Activated CD4-positive, alpha-beta T cell treated with anti-CD3 and anti-CD28 coated beads, Interleukin-10, Interleukin-2, amounts not matched to agents 100 ng/mL and 50 ng/mL, durations not matched to agents 16 hours and 8 hours (primary cell): ENCODE measurements at places on chromosomes 4 and X.

DNA sequence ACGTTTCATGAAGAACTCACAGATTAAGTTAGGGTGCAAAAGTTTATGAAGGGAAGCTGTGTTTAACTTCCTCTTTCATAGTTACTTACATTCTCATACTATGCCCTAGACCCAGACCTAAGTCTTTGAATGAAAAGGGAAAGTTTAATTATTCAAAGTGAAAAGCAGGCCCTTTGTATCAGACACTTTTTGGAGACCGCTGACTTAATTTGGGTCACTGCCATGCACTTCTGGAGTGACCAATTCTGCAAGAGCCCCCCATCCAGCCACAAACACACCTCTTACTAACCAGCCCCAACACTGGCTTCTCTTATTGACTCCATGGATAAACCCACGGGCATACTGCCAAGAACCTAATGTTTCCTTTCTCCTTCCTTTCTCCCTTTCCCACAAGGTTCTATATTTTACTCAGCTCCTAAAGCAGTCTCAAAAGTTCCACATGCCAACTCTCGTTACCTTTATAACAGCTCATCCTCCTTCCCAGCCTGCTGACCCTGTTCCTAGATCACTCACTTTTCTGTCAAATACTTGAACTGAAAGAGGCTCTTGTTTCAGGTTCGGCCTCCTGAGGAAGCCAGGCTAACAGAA, 34.5 kb downstream of the ABCE1 start:
- peak; percentile 66 for DNase-seq

DNA sequence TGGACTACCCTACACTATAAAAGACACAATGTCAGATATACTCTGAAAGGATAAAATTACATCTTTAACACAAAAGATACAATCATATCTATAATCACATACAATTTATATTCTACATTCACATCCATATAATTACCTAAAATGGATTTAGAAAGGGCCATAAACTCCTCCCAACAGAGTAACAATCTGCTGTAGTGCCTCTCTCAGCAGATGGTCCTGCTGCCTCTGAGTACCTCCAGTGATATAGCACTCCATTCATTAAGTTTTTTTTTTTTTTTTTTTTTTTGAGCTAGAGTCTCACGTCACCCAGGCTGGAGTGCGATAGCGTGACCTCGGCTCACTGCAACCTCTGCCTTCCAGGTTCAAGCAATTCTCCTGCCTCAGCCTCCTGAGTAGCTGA, 7.4 kb downstream of the ANKRD37 start:
- DNase-seq: no peak

DNA sequence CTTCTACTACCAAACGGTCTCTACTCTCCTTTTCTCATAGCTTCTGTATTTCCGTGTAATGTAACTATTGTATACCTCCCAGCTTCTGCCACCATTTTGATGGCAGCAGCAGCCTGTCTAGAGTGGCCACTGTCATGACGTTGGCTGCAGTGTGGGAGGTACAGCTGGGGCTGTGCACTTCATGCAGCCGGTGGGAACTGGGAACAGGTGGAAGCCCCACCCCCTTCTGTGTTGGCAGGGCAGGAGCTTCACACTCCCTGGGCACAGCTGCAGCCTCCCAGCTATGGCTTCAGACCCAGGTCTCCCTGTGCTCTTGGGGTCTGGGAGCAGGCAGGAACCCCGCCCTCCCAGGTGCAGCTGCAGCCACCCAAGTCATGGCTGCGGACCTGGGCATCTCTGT, 49.8 kb upstream of the SEC24B start:
- no peak for DNase-seq

GRCh38 chr4:123943976-123944375, 547.4 kb downstream of the SPRY1 start:
- DNase-seq: no peak

DNA sequence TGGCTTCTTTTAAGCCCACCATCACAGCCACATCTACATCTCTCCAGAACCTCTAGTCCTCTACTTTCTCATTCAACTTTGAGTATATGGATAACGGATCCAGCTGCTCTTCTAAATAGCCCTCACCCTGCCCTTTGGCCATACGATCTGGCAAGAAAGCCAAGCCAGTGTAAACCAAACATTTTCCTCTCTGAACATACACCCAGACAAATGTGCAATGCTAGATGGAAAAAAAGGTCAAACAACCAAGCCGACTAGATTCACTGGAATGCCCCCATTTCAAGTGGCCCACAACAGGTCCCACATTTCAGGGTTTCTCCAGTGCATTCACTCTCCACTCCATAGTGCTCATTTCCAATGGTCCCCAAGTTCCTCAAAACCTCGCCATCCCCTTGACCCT, 24.0 kb downstream of the USP46 start:
- DNase-seq: no peak

DNA sequence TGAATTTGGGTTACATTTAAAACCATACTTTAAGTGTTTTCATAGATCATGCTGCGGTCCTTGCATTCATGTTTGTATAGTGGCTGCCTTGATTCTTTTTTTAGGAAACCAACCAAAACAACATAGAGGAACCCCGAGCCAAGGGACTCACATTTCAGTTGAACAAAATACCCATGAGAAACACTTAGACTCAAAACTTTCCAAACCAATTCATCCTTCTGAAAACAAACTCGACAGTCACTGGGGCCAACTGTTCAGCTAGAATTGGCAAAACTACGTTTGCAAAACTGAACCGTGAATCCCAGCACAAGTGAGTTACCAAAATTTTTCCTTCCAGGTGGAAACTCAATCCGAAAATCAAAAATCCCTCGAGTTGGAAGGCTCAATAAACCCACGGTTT, 1.4 kb downstream of the ADGRA3 start:
- DNase-seq: no peak

DNA sequence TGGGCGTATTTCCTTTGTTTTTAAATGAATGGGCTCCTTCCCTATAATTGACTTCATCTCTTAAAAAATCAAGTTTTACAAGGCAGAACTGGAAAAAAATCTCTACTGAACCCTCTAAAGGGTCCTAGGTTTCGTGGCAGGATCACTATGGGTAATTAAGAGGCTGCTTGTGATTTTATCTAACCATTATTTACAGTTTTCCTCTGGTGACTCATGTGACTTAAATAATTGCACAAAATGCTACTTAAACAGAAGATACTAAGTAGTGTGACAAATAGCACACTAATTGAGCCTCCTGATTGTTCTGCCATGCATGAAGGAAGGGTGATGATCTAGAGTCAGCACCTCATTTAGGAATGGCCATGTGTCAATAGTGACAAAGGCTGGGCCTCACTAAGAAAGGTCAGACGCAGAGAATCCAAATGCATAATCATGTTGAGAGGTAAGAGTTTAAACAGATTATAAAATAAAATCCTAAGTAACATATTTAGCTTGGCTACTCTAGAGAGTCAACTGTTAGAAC, 35.5 kb downstream of the OFD1 start:
- no peak for DNase-seq

DNA sequence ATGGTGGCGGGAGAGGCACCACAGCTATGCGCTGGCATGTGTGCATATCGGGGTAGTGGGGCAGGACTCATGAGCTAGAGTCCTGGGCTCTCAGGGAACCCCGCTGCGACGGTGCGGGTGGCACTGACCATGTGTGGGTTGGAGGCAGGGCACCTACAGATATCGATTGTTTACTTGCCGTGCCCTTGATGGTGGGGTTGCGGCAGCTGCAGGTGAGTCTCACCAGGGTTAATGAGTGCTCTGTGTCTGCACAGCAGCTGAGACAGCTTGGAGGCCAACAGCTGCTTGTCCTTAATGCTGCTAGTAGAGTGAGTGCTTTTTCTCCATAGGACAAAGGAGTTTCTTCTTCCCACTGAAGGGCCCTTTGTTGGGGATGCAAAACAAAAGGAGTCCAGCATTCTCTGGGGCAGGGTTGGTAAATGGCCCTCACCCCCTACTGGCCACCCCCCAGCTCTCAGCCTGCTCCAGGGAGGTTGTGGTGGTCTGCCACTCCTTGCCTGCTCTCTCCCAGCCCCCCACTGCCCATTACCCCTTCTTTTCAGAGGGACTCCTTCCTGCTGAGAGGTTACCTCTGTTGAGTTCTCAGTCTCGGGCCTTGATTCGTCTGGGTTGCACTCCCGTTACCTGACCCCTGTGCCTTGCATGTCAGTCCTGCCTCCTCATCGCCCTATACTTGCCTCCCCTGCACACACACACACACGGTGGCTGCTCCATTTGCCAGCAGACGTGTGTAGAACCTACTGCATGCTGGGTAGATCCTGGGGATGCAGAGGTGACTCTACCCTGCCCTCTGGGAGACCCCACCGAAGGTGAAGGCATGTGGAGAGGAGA, 52.8 kb downstream of the TBC1D14 start:
- no peak for DNase-seq

DNA sequence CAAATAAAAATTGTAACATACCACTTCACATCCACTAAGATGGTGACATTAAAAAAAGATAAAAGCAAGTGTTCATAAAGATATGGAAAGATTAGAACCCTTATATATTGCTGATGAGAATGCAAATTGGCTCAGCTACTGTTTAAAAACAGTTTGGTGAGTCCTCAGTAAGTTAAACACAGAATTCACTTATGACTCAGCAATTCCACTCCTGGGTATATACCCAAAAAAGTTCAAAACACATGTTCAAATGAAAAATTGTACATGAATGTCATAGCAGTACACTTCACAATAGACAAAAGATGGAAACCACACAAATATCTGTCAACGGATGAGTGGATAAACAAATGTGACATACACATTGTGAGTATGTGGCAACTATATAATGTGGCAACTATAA, 39.0 kb downstream of the GABRA3 start:
- DNase-seq: no peak

DNA sequence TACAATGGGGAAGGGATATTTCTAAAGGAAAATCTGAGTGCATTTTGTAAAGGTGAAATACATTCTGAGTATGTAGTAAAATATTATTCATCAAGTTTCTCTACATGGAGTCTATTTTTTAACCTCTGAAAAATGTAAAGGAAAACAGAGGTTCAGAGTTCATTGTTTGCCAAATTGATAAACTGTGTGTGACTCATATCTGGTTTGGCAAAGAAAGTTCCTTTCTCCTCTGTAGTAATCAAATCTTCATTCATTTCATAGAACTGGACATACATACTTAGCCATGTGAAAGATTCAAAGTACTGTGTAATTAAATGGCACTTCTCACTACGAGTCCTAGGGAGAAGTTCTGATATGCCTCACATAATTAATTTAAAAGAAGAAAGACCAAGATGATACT, 61.6 kb downstream of the HPGD start:
- DNase-seq: no peak

- DNase-seq: peak; percentile 64
Observed at GRCh38 chr4:153471698-153472093, 5.5 kb downstream of the TMEM131L start.

- no peak for DNase-seq
Observed at GRCh38 chr4:71540749-71541269, 202.0 kb downstream of the SLC4A4 start.

GRCh38 chrX:53316111-53316859, 34.9 kb upstream of the IQSEC2 start:
- DNase-seq: no peak

DNA sequence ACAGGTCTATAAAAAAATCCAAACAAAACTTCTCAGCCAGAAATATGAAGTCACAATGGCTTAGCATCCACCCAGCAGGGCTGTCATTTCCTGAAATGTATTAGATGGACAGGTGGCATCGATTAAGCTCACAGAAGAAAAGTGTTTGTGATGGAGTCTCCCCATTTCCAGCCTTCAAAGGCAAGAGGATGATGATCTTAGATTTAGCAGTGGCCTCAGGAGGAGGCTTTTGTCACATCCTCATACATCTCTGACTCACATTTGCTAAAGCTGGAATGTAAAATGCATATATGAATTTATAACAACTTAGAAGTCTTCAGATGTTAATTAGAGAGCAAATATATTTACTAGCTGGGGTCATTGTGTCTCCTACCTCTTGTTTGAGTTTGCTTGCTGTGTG, 441.9 kb downstream of the SPRY1 start:
- no peak for DNase-seq

- no peak for DNase-seq
Observed at GRCh38 chrX:107701493-107702121, 73.3 kb downstream of the PRPS1 start.

DNA sequence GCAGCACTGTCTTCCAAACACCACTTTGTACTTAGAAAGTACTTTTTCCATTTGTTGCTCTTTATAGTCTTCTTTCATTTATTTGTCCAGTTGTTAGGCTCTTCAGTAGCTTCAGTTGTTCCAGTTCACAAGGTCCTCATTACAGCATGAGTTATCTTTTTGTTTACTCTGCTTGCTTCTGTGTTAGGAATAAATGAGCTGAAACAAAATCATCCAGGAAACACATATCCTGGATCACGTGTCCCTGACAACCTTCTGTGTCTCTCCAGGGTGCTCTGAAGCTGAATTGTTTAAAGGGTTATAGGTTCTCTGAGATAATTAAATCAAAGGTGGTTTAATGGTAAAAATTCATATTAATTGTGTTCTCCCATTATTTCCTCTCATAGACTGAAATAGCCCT, 19.9 kb upstream of the KLHL8 start:
- DNase-seq: no peak

DNA sequence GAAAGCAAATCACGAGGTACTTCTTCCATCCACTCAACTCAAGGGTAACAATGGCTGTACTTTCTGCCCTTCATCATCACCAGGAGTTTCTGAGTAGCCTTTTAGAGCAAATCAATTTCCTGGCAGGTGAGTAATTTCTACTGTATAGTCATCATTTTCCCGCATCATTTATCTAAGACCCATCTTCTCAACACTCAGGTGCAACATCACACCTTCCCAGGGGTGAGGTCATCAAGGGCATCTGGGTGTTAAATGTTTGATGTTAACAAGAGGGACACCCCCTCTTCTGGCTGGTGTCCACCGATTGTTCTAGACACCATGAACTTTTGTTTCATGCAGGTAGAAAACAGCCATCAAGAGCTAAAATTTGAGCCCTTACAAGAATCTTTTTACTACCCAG, 313.4 kb upstream of the MAGEB2 start:
- peak; percentile 4 for DNase-seq

- DNase-seq: no peak
Observed at GRCh38 chr4:30718021-30718542, 2.1 kb upstream of the PCDH7 start.

- DNase-seq: no peak
Observed at GRCh38 chr4:166049036-166049435, 176.0 kb downstream of the TLL1 start.

DNA sequence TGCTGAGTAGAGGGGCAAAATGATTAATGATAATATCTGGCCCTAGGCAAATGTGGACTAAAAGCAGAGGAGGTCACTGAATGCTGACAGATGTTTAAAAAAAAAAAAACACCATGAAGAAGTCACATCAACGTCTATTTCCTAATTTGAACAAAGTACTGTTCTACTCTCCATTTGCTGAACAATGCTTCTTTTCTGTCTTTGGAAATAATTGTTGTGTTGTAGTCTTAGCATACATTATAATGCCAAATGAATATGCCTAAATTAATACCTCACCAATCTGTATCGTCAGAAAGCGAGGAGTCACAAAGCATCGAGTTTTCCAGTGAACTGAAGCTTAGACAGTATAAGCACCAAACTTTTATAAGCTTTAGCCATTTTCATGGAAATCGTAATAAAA, 140.9 kb upstream of the JADE1 start:
- DNase-seq: no peak
